NT2/D1 (cell line): ENCODE measurements at places on chromosomes 6 and 20.

DNA sequence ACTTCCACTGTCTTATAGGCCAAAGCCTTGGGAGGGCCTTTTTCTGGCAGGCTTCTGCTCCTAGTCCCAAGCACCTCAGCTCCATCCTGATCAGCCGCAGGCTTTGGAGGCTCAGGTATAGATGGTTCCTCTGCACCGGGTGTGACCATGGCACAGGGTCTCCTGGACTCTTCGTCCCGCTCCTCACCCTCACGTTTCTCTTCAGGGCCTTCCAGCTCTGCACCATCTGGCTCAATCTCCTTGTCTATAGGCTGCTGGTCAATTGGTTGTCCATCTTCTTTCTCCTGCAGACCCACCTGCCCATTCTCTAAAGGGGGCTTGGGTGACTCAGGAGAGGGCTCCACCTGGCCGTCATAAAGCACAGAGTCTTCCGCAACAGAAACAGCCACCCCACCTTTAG, 37.0 kb downstream of the BFSP1 start:
- DNase-seq = no peak

DNA sequence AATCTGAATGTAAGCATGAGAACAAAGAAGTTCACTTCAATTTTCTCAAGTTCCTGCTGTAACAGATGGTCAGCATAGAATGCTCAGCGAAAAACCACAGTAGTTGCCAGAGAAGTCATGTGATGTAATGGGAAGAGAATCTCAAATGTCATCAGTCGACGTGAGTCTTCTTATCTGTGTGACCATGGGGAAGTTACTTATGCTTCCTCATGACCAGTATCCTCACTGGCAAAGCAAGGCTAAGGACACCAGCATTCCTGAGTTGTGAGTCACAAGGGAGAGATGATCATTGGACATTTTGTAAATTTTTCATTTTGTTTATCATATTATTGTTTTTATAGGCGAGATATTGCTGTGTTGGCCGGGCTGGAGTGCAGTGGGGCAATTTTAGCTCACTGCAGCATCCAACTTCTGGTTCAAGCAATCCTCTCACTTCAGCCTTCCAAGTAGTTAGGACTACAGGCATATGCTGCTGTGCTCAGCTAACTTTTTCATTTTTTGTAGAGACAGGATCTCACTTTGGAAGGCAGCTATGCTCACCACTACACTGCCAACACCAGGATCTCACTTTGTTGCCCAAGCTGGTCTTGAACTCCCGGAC, 21.9 kb downstream of the SGK1 start:
- no peak for DNase-seq

GRCh38 chr6:120590611-120591010, 743.7 kb downstream of the TBC1D32 start:
- no peak for DNase-seq

GRCh38 chr20:50014570-50015562, 32.1 kb downstream of the SNAI1 start:
- no peak for DNase-seq

- DNase-seq = no peak
Measured at GRCh38 chr6:90406142-90406794, 109.6 kb upstream of the BACH2 start.

- DNase-seq = no peak
Measured at GRCh38 chr20:59873409-59873808, 60.0 kb downstream of the SYCP2 start.

DNA sequence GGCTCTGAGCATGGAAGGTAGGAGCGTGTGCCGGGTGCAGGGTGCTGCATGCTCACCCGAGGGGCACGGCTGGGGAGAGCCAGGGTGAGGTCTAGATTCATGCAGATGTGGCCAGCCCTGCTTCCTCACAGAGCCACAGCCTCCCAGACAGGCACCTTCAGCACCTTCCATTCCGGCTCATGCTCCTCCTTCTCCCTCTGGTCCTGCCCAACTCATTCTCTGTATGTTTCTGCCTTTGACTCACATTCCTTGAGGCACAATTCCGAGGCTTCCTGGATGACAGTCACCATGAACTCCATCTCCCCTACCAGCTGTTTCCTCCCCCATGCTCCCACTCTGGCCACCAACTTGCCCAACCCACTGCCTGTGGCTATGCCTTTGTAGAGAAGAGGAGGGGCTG, 35.4 kb downstream of the DACT2 start:
- no peak for DNase-seq

- DNase-seq = no peak
Measured at GRCh38 chr6:167778497-167779128, 48.1 kb upstream of the AFDN start.

DNA sequence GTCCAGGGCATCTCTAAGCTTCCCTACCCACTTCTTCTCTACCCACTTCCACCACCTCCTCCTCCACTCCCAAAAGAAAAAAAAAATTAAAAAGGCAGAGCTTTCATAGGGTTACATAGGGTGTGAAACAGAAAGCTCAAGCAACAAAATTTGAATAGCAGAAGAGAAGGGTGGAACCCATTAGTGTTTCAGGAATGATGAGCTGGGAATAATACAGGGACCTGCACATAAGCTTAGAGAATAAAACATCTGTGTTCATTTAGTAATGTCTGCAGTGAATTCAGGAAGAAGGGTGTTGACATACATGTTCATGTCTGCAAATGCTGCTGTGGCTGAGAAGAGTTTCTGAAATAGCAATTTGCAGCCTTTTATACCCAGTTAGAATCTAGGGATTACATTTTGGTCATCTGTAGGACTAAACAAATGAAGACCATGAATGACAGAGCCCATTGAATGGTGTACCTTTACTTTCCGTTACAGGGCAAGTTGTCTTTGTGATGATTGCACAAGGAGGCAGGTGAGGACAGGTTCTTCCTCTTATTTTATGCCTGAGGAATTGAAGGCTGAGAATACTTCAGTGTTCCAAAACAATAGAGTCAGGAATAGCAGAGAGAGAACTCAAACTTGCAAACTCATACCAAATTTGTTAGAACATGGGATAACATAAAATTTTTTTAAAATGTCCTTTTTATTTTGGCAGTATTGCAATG, 975.1 kb downstream of the TFAP2A start:
- DNase-seq = no peak

- DNase-seq = no peak
Measured at GRCh38 chr20:33680686-33681085, 5.5 kb downstream of the E2F1 start.

GRCh38 chr6:40378071-40378724, 209.0 kb downstream of the LRFN2 start:
- no peak for DNase-seq

GRCh38 chr6:40986921-40987819, 51.9 kb downstream of the UNC5CL start:
- DNase-seq = no peak
